ENCODE measurements at places on chromosomes 7 and 10.

GRCh38 chr10:71836596-71836974, 14.5 kb downstream of the PSAP start:
- no peak for DNase-seq

DNA sequence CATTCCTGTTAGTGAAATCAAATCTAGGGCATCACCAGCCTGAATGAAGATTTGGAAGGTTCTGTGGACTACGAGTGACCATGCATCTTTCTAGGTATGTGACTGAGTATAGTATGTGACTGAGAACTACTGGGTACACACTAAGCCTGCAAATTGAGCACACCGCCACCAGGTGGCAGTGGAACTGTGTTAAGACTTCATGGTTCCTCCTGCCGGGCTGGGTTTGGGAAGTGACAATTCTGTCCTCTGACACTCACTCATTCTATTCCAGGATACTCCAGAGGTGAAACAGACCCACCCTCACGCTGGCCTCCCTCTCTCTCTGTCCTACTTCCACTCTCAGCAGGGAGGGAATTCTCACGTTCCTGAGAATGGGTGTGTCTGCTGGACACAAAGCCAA, 84.0 kb upstream of the TMEM248 start:
- no peak for DNase-seq

- no peak for DNase-seq
Observed at GRCh38 chr10:119758448-119759195, 32.8 kb downstream of the INPP5F start.

DNA sequence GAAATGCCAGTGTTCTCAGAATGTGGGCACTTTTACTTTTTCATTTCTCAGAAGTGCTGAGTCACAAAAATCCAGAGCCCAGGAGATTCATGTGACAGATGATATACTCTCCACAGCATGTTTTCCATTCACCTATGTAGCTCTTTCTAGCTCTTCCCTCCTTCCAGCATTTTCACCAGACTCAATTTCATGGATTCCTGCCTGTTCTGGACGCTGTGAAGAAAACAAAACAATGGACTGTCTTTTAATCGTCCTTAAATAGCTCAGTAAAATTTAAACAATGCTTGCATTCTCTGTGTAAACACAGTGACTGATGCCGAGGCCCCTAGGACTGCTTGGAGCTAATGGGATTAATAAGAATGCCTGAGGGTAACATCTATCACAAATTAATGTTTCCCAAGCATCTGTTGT, 25.5 kb downstream of the ZNF713 start:
- DNase-seq: no peak

DNA sequence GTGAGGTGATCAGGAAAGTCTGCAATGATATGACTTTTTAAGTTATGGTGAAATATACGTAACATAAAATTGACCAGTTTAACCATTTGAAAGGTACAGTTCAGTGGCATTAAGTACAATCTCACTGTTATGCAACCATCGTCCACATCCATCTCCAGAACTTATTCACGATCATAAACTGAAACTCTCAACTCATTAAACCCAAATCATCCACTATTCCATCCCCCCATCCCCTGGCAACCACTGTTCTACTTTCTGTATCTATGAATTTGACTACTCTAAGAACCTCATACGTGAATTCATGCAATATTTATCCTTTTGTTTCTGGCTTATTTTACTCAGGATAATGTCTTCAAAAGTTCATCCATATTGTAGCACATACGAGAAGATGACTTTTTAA, 48.4 kb downstream of the TFAM start:
- DNase-seq: no peak

GRCh38 chr10:69766161-69766910, 35.4 kb upstream of the COL13A1 start:
- DNase-seq: no peak
